NCI-H774 (cell line): ENCODE measurements at places on chromosomes 5 and 9.

- DNase-seq = no peak
Observed at GRCh38 chr9:98147582-98147981, 28.6 kb upstream of the TRIM14 start.

GRCh38 chr5:174431504-174431903 lies 292.9 kb upstream of the MSX2 start:
- no peak for DNase-seq

DNA sequence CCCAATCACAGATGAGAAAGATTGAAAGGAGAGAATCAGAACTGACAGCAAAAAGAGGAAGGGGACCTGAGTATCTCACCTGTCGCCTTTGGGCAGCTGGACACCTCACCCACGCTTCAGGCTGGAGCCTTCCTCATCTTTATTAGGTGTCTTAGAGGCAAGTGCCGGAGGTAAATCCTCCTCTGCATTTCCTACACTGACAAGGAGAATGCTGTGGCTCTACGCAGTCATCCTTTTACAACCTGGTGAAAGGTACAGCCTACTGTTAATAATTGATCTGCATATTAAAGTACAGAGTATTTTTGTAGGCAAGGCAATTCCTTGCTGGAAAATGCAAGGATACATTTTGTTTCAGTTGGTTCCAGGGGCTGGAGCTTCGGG lies 34.8 kb downstream of the PRLR start:
- no peak for DNase-seq

DNA sequence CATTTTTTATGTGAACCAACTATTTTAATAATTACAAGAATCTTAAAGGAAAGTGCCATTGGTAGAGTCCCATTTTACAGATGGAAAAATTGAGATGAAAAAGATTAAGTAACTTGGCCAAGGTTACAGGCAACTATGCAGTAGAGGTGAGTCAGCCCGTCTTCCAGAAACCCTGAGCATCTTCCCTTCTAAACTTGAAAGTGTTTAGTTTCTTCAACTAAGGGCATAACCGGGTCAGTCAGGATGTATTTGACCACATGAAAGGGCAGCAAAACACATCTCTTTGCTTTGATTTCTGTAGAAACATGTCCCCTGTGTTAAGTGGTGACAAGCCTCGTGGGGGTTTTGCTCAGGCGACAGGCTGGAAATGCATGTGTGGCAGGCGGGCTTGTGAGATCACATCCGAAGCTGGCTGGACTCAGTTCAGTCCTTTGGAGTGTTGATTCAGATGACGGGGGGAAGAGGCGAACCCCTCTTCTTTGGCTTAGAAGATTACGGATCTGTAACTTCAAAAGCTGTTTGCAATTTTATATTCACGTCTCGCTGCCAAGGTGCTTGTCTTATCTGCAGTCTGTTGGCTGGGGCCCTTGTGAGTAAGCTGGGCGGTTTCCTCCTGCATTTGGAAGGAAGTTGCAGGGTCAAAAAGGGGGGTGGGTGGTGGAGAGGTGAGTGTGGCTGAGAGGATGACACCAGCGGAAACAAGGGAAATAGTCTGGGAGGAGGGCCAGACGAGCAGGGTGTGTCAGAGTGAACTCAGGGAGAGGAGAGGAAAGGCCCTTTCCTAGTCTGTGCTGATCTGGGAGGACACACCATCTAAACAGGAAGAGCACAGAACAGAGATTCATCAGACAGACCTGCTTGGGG lies 78.9 kb upstream of the RPS23 start:
- no peak for DNase-seq

GRCh38 chr5:116718317-116718716 lies 143.7 kb upstream of the SEMA6A start:
- no peak for DNase-seq

GRCh38 chr5:157513182-157513581 lies 53.2 kb downstream of the NIPAL4 start:
- DNase-seq = no peak

- no peak for DNase-seq
Observed at GRCh38 chr9:3648722-3649246, 123.0 kb upstream of the RFX3 start.

DNA sequence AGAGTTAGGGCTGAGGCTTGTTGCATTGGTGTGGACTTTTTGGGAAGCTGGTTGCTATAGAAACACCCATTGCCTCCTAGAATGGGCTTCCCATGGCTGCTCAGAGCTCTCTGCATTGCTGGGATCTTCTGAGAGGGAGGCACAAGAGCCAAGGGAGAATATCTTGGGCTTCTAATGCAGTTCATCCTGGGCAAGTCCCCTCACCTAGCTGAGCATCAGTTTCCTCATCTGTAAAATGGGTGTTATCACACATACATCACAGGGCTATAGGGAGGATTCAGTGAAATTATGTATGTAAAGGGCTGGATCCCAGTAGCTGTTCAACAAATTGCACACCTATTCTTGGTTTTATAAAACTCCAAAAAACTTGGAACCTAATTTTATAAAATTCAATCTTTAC lies 106.1 kb upstream of the ALDH1B1 start:
- DNase-seq = no peak

GRCh38 chr9:83708515-83709158 lies 879 bp upstream of the UBQLN1 start:
- no peak for DNase-seq

- DNase-seq = no peak
Observed at GRCh38 chr5:57552033-57552432, 69.4 kb upstream of the ACTBL2 start.

DNA sequence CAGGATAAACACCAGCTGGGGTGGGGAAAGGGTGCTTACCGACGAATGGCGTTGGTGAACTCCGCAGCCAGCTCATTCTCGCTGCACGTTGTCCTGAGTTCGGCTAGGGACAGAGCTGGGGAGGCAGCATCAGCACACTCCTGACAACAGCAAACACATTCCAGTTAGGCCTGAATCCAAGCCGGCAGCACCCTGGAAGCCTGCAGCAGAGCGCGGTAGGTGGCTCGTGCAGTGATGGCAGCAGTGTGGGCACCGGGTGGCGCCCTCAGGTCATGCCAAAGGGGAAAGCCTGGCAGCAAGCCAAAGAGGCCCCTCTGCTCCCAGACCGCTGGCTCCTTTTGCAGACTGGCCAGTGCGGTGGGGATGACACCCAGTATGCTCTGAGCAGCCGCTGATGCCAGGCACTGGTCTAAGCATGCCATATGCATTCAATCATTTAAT lies 66.9 kb downstream of the DCP2 start:
- DNase-seq = no peak

GRCh38 chr5:175698401-175699115 lies 40.7 kb downstream of the HRH2 start:
- no peak for DNase-seq

DNA sequence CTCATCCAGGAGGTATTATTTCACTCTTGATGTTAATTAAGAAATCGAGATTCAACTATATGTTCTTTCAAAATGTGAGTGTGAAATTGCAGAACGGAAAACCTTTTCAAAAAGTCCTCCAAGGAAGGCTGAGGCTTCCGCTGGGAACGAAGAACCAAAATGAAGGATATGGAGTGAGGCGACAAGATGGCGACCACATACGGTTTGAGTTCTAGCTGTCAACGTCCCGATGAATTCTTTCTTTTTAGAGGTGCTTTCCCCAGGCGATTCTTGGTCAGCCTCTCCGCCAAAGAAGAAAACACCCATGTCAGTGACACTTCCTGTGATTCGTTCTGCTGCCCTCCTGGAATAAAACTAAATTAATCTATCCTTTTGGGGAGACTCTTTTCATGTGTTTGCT lies 78.3 kb upstream of the ADAMTS16 start:
- DNase-seq = no peak

GRCh38 chr5:154479160-154479943 lies 1.3 kb upstream of the HAND1 start:
- DNase-seq = no peak

DNA sequence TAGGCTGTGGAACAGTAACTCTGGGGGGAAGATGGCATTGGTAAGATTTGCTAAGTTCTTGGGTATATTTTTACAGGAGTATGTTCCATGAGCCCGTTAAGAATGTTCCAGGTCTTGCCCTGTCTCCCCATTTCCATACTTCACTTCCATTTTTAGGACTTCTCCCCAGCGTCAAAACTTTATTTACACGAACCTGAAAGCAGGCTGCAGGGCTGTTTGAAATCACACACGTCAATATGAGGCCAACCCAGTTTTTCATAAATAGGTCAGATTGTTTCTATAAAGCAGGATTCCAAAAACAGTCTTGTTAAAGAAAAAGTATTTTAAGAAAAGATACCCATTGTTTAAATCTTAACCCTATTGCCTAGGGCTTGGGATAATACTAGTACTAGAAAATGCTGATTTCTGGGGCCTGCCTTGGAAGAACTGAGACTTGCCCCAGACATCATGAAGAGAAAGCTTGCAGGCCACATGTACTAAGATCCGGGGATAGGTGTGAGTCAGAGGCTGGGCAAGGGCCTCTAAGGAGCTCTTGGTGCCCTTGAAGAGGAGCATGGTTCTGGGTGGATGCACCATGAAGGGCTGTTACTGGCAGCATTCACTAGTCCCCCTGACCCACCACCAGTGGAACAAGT lies 24.2 kb downstream of the TRIO start:
- DNase-seq = no peak

- no peak for DNase-seq
Observed at GRCh38 chr9:136856541-136857141, 4.5 kb downstream of the MAMDC4 start.

- DNase-seq = no peak
Observed at GRCh38 chr9:135422341-135422944, 57.1 kb upstream of the PPP1R26 start.

- no peak for DNase-seq
Observed at GRCh38 chr9:37727013-37727412, 26.6 kb upstream of the TRMT10B start.

DNA sequence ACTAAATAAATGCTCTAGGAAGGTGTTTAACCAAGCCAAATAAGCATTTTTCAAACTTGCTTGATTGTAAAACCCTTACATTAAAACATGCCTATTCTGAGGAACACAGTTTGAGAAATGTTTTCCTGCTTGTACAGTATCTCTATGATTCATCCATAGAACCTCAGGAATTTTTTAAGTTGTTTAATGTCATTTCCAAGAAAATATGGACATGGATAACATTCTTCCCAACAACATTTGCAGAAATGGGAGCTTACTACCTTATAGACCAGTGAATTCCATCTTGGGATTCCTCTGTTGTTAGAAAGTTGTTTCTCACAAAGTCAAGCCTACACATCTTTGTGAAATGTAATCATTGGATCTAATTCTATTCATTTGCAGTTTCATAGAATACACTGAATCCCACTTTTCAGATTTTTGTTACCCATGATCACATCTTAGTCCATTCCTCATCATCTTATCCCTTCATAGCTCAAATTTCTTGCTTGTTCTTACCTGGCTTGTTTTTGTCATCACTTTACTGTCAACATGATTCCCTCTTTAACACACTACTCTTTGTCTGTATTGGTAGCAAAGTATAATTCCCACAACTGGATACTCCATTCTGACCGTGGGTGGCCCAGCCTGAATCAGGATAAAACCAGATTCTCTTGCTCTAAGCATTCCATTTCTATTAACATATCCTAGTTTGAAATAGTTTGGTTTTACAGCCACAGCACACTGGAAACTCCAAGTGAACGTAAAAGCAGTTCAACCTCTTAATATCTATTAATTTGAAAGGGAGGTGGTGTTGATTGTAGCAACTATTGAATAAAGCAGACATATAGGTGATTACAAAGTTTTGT lies 49.4 kb upstream of the PAPPA start:
- DNase-seq = no peak

- DNase-seq = peak; percentile 76
Observed at GRCh38 chr5:77946381-77947040, 170.4 kb upstream of the TBCA start.

- no peak for DNase-seq
Observed at GRCh38 chr9:700365-701282, 140.9 kb upstream of the DMRT1 start.

DNA sequence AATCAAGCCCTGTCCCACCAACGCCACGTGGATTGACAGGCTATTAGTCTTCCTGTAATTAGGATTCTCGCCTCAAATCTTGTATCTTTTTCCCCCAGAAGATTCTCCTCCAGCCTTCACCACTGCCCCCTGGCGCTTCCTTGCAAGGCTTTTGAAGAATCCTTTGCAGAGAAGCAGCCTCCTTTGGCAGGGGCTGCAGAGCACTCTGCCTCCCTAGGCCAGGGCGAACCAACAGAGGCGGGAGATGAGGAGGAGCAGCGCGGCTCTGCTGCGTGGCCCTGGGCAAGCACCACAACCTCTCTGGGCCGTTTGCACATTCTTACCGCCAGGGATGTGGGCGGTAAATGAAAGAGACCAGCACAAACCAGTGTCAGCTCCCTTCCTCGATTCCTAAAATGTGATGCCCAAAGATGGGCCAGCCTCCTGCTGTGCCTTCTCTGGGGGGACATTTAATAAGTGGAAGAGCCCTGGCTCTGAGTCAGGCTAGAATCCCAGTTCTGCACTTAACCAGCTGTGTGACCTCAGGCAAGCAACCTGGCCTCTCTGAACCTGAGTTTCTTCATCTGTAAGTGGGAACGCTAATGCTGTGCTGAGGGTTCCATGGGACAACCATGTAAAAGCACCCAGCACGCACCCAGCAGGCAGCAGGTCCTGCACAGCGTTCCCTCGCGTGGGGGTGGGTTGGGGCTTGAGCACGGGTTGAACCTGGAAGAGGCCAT lies 128.6 kb downstream of the KCNIP1 start:
- no peak for DNase-seq

DNA sequence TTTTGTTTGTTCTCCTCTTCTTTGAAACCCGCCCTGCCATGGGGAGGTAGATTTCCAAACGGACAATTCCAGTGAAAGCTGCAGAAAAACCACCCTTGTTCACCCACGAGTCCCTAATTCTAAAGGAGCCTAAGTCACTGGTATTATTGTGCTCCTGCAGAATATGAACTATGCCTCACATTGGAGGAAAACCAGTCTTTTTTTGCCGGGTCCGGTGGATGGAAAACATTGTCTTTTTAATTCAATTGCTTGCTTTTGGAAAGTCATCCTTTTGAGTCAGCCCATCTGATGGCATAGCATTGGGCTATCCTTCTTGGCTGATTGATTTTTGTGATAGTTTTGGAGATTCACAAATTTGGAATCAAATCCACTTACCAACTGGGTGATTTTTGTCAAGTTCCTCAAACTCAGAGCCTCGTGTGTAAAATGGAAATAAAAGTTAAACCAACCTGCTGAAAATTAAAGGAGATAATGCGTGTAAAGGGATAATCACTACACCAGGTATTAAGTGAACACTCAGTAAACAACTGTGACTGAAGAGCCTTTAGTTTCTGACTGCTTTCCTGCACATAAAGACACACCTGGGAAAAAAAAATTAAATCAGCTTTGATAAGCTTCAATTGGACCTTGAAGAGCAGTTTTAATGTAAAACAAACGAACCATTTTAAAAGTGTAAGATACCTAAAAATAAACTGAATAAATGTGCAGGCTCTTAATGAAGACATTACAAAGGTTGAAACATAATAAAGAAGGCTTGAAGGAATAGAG lies 780 bp upstream of the CCNJL start:
- no peak for DNase-seq

- no peak for DNase-seq
Observed at GRCh38 chr9:81028504-81028903, 660.8 kb downstream of the TLE1 start.

GRCh38 chr9:123863164-123863855 lies 66.6 kb downstream of the DENND1A start:
- no peak for DNase-seq

- DNase-seq = no peak
Observed at GRCh38 chr9:85262333-85262732, 479.4 kb downstream of the AGTPBP1 start.
